ENCODE measurements at places on chromosomes 3 and 15. TPM values are rescaled to one million over a fixed set of nuclear protein-coding genes. Genes with fewer than 3 reads are reported as not detected.

The IQCF5 gene
- total RNA-seq = not detected

The CCDC39 gene
- not detected for total RNA-seq

The CCR2 gene
- not detected for total RNA-seq

The NR2E3 gene
- total RNA-seq = not detected

The LXN gene
- total RNA-seq = 248 TPM

The GNAT1 gene
- not detected for total RNA-seq

The REC114 gene
- total RNA-seq = not detected

The LRRC28 gene
- 38.0 TPM for total RNA-seq

The CRABP1 gene
- not detected for total RNA-seq

The AADACL2 gene
- not detected for total RNA-seq

All from articular chondrocyte of knee joint (primary cell).